ENCODE measurements at places on chromosomes 4 and X.

GRCh38 chr4:2651998-2652397 is 104.1 kb downstream of the TNIP2 start:
- DNase-seq: no peak

DNA sequence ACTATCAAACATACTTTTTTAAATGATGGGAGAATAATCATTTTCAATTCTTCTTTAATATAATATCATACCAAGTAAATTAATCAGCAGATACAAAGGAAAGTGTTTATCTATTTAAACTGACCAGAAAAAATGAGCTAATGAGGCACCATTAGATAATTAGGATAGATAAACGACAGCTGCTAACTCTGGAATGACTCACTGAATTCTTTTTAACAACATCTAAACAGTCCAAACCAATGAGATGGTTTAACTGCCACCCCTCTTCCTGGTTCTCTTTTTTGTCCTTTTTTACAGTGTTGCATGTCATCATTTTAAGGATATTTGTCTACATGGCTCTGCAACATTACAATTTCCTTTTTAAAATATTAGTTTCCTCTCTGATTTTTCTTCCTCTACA is 41.6 kb downstream of the UNC5C start:
- DNase-seq: no peak

DNA sequence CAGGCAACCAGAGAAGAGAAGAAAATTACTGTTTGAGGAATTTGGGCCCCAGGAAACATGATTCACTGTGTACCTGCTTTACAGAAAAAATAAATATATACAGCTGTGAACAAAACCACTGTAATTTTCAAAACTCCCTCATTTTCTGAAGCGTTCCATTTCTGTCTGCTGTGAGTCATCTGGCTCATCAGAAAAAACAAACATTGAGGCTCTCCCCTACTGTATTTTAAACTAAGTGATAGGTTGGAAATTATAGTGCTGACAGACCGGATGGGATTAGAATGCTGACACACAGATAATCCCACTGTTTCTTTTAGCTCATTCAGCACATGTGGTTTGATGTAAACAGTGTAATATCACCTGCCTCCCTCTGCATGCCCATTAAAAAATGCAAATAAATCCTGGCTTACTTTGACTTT is 847.0 kb downstream of the TRIML1 start:
- DNase-seq: no peak

DNA sequence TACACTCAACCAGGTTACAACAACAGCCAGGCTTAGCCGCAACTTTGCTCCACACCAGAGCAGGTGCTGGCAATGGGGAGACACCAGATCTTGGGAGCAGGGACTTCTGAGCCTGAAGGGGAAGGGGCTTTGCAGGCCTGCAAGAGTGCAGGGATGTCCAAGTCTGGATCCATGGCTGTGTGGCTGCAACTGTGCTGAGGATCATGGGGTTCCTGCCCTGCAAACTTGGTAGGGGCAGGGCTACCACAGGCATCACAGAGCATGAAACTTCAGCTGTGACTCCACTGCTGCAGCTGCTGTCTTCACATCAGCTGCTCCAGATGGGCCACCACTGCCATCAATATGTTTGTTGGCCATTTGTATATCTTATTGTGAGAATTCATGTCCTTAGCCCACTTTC is 340.4 kb downstream of the FSTL5 start:
- DNase-seq: no peak

DNA sequence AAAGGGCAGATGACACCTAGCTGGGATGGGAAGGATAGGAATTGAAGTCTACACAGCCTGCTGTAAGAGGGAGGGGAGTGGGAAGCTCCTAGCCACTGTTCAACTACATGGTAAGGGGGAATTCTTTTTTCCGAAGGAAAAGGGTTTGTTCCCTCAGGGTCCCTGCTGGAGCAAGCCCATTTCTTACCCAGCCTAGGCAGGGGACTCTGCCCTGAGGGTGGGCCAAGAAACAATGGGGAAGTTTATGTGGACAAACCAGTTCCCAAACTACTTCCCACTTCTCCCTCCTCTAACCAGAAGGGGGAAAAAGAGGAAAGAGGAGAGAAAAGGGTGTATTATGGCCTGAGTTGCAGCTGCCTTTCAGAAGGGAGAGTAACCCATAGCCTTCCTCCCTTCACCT is 13.5 kb upstream of the VSIG4 start:
- DNase-seq: no peak

GRCh38 chrX:64230123-64230970 is at the start of gene ASB12:
ASB12 (minus strand) TSS chrX:64230607; CDS start chrX:64225650, 4,957 bp downstream.
- no peak for DNase-seq

- peak; percentile 36 for DNase-seq
Observed at GRCh38 chr4:81723927-81724587, 252.3 kb upstream of the RASGEF1B start.

GRCh38 chr4:73086095-73086868 is 16.8 kb upstream of the COX18 start:
- no peak for DNase-seq

- no peak for DNase-seq
Observed at GRCh38 chrX:51798701-51799100, 55.5 kb downstream of the GSPT2 start.

DNA sequence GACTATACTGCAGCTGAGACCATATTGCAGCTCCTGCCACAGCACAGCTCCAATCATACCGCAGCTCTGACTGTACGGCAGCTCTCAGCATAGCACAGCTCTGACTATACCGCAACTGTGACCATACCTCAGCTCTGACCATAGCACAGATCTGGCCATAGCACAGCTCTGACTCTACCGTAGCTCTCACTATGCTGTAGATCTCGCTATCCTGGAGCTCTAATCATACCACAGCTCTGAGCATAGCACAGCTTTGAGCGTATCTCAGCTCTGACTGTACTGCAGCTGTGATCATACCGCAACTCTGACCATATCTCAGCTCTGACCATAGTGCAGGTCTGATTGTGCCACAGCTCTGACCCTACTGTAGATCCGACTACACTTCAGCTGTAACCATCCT is 139.2 kb downstream of the ASMT start:
- DNase-seq: no peak

DNA sequence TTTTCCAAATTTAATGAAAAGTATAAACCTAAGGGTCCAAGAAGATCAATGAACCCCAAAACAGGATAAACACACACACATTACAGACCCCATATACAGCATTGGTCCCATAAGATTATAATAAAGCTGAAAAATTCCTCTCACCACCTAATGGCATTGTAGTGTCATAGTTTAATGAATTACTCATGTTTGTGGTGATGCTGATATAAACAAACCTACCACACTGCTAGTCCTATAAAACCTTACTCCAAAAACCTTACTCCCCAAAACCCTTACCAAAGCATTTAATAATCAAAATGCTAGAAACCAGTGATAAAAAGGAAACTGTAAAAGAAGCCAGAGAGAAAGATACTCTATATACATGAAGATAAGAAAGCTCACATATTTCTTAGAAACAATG is 148.1 kb upstream of the SH3RF1 start:
- DNase-seq: no peak

DNA sequence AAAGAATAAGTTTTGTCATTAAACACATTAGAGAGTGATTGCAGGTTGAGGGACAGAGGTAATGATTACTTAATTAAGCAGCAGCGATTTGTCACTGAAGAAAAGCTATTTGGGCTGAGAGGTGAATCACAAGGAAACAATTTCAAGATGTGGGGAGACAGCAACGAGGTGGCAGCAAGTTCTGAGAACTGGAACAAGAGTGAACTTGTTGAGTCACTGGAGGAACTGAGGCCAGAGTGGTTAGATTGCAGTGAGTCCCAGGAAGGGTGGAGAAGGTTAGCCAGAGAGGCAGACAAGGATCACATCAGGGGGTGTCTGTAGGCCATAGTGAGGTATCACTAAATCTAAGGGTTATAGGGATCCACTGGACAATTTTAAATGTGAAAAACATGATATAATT is 57.9 kb upstream of the TMPRSS11A start:
- no peak for DNase-seq

DNA sequence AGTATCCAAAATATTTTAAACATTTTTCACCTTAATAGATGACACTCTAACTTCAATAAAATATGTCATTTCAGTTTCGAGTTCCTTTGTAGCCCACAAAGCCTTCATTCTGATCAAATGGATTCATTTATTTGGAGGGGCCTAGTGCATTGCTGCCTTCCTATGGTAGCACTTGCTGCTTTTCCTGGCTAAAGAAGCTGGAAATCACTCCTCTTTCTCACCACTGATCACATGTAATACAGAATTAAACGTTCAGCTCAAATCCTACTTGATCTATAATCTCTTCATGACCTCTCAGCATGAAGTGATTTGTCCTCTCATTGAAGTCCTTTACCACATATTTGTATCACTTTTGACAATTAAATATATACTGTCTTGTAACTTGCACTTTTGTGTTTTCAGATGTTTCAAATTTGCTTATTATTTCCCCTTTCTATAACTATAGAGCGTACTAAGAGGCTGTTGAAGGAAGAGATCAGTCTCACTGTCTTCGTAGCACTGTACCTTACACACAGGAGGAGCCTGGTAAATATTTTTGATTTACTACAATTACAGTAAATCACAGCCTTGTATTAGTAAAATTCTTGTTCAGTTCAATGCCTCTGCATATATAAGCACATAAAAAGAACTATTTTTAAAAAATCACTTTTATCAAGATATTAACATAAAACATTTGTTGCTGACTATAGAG is 555 bp downstream of the CFI start:
- no peak for DNase-seq

- DNase-seq: no peak
Observed at GRCh38 chr4:23516716-23517115, 373.1 kb downstream of the PPARGC1A start.

- no peak for DNase-seq
Observed at GRCh38 chr4:12242354-12242753, 813.7 kb upstream of the HS3ST1 start.

- no peak for DNase-seq
Observed at GRCh38 chrX:154084449-154085300, 12.8 kb downstream of the MECP2 start.

GRCh38 chr4:26568446-26568994 is 15.4 kb upstream of the TBC1D19 start:
- DNase-seq: no peak

GRCh38 chr4:76430519-76431388 is 4.3 kb upstream of the SHROOM3 start:
- DNase-seq: no peak

DNA sequence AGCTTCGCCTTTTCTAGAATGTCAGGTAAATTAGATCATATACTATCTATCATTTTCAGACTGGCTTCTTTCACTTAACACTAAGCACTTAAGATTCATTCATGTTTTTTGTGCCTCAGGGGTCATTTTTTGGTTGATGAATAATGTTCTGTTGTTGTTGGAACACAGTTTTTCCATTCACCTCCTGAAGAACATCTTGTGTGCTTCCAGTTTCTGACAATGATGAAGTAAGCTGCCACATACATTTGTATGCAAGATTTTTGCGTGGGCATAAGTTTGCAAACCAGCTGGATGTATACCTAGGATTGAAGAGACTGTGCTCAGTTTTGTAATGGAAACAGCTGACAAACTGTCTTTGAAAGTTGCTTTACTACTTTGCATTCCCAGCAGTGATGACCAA is 37.6 kb downstream of the MAGEA9 start:
- no peak for DNase-seq

DNA sequence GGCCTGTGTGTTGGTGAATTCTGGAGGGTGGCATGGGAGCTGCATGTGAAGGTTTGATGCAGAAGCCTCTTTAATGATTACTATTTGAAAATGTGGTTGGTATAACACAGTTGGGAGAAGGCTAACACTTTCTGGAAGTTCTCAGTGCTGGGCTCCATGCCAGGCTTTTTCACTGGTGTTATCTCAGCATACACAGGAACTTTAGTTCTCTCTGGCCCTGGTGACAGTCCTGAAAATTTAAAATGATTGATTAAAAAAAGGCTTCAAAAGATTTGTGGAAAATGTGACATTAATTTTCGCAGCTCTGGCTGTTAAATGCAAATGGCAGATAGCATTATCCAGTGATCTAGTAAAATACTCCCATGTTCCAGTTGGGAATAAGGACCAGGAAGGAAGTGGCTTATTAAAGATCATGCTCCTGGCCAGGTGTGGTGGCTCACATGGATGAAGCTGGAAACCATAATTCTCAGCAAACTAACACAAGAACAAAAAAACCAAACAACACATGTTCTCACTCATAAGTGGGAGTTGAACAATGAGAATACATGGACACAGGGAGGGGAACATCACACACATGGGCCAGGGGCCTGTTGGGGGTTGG is 36.6 kb downstream of the DIPK2B start:
- DNase-seq: no peak

GRCh38 chr4:180727478-180727877 is 1515.7 kb upstream of the TENM3 start:
- no peak for DNase-seq

- DNase-seq: no peak
Observed at GRCh38 chr4:155578726-155579370, 87.8 kb upstream of the GUCY1A1 start.

GRCh38 chr4:113677325-113677724 is 84.2 kb downstream of the CAMK2D start:
- DNase-seq: no peak

- no peak for DNase-seq
Observed at GRCh38 chr4:8216443-8217245, 17.6 kb downstream of the SH3TC1 start.

DNA sequence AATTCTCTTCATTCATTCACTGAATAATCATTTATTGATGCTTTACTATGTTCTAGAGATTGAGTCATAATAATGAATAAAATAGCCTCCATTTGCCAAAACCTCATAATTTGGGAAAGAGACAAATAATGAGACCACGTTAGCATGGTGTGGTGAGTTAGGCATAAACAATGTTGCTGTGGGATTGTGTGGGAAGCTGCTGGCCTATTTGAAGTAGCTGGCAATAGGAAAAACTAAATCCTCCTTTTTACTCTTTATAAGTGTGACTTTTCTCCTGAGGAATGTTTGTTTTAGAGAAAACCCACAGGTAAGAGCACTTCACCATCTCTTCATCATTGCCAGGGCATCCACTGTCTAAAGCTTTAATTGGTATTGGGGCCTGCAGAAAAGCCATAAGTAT is 95.3 kb downstream of the AREG start:
- no peak for DNase-seq

DNA sequence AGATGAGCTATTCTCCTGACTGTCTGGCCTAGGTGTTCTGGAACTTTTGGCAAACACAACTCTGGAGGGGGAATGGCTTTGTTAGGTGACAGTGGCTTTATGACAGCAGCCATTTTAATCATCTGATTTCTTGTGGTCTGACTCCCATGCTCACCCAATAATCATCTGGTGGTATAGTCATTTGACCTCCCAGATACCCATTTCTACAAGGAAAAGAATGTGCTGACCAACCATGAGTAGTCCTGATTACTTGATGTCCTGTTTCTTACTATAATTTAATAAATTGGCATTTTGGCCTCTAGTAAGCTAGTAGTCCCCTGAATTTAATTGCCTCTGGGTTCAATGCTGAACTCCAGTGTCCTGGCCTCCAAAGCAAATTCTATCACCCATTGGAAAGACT is 109.9 kb upstream of the DUSP21 start:
- no peak for DNase-seq

- DNase-seq: no peak
Observed at GRCh38 chrX:123324625-123325024, 140.5 kb downstream of the GRIA3 start.

Measured in activated CD4-positive, alpha-beta T cell treated with anti-CD3 and anti-CD28 coated beads for 4 hours (primary cell).